ENCODE measurements at places on chromosomes 2 and 18. TPM values are rescaled to one million over a fixed set of nuclear protein-coding genes. Genes with fewer than 3 reads are reported as not detected.

- no peak for DNase-seq
These were observed 183.0 kb downstream of the CDCA7 start for GRCh38 chr2:173537694-173538093.

DNA sequence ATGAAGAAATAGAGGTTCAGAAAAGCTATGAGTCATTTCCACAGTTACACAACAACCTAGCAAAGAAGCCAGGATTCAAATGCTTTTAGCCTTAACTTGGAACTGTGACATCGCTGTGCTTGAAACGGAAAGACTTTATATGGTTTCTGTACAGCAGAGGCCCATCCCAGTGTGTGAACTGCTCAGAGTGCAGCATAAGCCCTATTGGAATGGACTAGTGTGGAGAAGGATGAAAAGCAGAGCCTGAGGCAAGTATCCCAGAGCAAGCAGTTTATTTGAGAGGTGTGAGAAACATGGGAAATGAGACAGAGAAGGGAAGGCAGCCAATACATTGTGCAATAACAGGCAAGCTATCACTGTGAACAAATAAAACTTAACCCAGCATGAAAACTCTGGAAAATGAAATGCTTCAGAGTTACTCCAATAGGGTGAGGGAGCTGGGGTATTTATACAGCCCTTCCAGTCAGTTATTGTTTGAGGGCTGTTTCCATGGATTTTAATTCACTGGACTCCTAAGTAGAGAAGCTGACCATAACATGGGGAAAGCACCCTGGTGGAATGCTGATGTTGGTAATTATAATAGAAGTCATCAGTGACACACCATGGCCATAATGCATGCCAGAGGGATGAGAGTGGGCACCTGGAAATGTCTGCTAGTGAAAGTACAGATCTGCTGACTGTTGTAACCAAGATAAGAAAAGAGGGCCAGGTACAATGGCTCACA is 254.0 kb upstream of the POU3F3 start:
- no peak for DNase-seq

DNA sequence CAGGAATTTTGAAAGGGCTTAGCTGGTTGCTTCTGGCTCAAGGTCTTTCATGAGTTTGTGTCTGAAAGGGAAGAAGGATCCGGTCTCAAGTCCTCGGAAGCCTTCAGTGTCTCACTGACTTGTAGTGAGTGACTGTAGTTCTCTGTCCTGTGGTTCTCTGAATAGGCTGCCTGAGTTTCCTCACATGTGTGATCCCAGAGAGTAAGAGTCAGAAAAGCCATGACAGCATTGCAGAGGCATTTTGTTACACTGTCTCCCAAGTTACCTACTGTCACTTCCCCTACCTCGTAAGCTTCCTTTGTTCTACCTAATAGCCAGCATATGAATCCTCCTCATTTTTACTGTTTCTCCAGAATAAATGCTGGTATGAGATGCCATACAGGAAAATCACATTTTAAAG is 709.1 kb upstream of the CHAC2 start:
- no peak for DNase-seq

DNA sequence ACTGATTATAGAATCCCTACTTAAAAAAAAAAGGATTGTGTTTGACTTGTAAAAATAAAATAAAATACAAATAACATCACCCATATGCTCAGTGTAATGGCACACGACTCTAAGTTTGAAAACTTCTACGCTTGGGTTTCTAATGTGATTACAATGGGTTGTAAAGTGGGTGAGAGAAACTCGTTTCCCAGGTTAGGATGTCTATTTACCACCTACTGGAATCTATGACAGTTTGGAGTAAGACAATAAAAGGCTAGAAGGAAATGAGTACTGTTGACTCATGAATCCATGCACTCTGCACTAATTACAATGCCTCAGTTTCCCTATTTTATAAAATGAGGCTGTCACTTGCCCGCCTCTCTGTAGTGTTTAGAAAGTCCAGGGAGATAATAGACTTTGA is 204.2 kb upstream of the FBXO11 start:
- no peak for DNase-seq

DNA sequence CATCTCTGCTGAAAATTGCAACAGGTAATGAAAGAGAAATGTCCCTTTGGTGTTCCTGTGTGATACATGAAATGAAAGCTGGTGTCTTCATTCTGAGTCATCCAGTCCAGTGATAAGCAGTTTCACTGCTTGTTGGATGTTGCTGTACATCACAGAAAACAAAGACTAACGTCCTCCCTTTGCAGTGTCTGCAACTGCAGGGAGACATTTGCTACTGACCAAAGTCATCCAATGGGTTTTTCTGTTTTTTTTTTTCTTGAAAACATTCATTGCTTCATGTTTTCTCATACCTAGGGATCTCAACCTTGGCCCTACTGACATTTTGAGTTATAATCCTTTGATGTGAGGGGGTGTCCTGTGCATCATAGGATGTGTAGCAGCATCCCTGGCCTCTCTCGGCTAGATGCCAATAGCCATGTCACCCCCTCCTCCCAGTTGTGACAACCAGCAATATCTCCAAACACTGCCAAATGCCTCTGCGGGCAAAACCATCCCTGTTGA is 63.6 kb upstream of the FZD5 start:
- DNase-seq, result no peak

GRCh38 chr18:21550510-21550970 is 50.0 kb downstream of the ESCO1 start:
- no peak for DNase-seq

DNA sequence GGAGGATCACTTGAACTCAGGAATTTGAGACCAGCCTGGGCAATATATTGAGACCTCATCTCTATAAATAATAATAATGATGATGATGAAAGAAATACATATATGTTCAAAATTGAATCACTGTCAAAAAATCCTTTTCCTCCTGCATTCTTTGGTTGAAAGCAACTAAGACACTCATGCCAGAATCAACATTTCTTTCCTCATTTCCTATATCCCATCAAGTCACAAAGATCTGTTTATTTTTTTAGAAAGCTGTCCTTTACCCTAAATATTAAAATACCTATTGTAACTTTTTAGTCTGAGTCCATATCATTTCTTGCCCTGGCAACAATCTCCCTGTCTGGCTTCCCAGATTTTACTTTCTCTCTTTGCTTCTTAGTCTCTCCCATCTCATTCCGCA is 31.8 kb upstream of the PPP4R3B start:
- DNase-seq, result no peak

- DNase-seq, result no peak
These were observed 125.5 kb upstream of the REV1 start for GRCh38 chr2:99615247-99615771.

- no peak for DNase-seq
These were observed 32.8 kb downstream of the CCDC93 start for GRCh38 chr2:117980783-117981676.

The SKOR2 gene
- total RNA-seq, result not detected

The TTR gene
- 0.34 TPM for total RNA-seq

The BMP10 gene
- total RNA-seq, result 36.7 TPM

The LYPD6B gene
- total RNA-seq, result not detected

The KLHL41 gene
- 92.0 TPM for total RNA-seq

The OR6B2 gene
- total RNA-seq, result not detected

The CROCC2 gene
- not detected for total RNA-seq

The IL36G gene
- total RNA-seq, result not detected
